ENCODE measurements at places on chromosomes 3 and 15.

DNA sequence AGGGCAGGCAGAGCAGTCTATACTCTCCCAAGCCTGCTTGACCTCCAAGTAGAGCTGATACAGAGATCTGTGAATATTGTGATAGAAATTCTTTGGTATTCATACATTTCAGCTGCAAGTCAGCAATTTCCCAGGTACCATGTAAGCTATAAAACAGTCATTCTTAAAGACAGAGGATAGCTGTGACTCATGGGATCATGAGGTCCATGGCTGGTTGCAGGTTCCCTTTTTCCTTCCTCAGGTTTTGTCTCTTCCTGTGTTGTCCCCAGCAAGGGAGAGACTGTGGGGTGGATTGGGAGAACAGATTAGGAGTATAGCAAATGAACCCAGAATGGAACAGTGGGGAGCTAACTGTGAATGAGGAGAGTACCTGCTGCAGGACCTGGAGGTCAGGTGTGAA is 5.4 kb upstream of the P4HTM start:
- DNase-seq = no peak

GRCh38 chr3:197003461-197004385 is 25.9 kb downstream of the MELTF start:
- peak; percentile 15 for DNase-seq

- DNase-seq = no peak
Observed at GRCh38 chr3:39428745-39429201, 22.3 kb downstream of the RPSA start.

DNA sequence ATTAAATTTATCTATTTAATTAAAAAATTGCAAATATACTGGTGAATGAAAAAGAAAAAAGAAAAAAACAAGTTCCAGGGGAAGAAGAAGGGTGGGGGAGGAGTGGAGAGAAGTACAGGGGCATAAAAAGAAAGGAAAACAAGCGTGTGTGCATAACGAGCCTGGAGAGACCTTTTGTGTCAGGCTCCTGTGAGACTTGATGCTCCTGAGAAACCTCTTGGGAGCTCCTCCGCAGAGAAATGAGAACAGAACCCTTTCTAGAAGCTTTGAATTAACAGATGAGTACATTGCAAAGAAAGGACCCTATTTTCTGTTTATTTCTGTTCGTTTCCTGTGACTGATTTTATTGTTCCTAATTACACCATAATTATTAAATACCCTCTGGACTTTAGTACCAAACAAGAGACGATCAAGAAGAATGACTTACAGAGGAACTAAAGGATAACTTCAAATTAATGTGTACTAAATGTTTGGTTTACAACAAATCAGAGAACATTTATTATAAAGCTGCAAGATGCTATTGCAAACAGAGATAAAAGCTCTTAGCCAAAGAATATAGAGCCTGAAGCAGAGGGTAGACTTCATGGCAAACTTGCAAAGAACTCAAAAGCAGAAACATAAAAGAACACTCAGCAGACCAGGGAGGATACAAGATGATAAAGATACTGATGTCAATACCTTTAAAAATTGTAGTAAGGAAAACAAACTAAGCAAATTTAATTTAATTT is 74.7 kb downstream of the DPPA2 start:
- DNase-seq = no peak

DNA sequence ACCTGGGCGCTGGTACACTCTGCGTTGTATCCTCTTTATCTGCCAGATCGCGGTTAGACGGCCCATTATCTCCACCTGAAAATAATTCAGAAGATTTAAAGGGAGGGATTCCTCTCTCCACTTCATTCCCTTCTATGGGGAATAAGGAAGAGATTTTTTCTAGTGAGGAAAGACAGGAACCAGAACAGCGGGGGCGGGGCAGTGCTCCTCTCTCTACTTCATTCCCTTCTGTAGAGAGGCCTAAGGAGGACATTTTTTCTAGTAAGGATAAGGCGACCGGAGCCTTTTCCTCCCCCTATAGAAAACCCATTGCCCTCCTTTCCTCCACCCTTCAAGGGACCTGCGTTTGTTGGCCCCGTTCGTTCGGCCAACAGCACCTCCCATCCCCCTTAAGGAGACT is 8.3 kb upstream of the LIPH start:
- DNase-seq = no peak

DNA sequence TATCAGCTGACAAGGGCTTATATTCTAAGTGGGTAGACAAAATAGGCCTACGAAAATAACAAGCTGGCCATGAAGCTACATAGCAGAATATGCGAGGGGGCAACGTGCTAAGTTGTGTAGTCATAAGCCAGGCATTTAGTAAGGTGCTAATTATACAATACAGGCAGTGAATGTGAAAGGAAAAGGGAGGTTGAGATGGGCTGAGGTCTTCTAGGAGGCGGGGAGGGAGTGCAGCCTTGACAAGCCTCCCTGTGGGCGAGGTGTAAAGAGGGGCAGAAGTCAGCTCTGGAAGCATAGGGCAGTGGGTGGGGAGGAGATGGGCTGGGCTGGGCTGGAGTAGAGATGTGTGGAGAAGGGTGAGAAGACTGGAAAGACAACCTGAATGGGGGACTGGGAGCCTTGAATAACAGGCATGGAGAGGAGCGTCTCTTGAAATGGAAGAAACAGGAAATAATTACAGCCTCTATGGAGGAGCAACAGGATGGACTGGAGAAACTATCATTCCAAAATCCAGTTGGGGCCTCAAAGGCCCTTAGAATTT is 1.2 kb downstream of the TIGIT start:
- DNase-seq = no peak

- no peak for DNase-seq
Observed at GRCh38 chr15:81222007-81222406, 25.3 kb downstream of the IL16 start.

DNA sequence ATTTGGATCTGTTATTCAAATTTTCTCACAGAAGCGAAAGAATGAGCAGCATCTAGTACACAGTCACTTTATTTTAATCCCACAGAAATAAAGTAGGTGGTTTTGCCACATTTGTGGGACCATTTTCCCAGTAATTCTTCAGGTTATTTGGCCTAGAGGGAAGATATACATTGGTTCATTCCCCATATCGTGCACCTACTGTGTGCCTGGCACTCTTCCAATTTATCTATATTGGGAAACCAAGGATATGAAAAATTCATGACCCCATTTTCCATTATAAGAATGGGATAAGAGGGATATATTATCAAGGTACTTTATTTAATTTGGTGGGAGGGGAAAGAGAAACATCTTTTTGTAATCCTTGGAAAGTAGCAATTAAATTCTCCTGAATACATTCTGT is 35.1 kb downstream of the TRIP4 start:
- no peak for DNase-seq

- DNase-seq = no peak
Observed at GRCh38 chr15:33150431-33150941, 44.0 kb downstream of the FMN1 start.

DNA sequence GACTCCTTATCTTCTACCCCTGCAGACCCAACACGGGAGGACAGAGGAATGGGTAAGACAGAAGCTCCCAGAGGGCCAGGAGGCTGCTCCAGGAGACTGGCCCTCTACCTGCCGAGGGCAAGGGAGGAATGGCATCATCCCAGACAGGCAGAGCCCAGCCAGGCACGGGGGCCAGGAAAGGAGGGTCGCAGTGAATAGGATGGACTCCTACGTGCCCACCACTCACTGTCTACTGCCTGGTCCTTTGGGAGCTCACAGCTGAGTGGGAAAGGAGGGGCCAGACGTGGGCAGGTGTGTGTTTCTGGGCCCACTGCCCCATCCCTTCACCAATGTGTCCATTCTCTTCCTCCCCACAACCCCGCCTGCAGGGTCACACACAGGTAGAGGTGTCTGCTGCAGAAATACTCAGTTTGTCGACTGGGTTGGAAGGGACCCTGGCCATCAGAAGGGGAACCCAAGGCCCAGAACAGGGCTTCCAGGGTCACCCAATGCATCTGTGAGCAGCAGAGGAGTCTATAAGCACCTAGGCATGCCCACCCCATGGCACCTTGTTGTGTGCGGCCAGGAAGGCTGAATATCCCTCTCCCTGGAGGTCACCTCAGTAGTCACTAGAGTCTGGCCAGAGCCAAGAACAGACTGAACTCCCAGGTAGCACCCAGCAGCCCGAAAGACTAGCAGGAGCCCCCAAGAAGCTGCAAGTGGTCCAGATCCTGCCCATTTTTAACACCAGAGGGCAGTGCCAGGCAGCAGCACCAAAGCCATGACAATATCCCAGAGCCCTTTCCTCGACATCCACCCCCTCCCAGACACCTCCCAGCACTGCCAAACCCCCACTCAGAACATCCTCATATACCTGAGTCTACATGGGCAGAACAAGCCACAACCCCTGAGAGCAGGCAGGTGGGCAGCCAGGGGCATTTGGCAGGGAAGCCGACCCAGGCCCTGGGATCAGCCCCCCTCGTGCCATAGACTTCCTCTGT is 24.0 kb downstream of the TKT start:
- no peak for DNase-seq

- no peak for DNase-seq
Observed at GRCh38 chr15:45414215-45414885, 36.0 kb upstream of the GATM start.

DNA sequence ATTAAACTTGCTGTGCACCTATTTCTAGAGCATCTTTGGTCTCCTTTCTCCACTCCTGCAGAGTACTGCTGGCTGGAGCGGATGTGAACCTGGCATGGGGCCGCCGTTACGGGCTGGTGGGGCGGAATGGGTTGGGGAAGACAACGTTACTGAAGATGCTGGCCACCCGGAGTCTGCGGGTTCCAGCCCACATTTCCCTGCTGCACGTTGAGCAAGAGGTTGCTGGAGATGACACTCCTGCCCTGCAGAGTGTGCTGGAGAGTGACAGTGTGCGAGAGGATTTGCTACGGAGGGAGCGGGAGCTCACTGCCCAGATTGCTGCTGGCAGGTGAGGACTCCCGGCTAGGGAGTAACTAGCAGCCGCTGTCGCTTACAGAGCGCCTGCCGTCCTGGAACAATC is 2.1 kb downstream of the ABCF3 start:
- no peak for DNase-seq

GRCh38 chr3:51974963-51975851 is at the start of gene ABHD14A:
Gene ABHD14A, plus strand, starts transcription at chr3:51975064. Its CDS starts 72 bp downstream, at chr3:51975136.
- peak; percentile 64 for DNase-seq

DNA sequence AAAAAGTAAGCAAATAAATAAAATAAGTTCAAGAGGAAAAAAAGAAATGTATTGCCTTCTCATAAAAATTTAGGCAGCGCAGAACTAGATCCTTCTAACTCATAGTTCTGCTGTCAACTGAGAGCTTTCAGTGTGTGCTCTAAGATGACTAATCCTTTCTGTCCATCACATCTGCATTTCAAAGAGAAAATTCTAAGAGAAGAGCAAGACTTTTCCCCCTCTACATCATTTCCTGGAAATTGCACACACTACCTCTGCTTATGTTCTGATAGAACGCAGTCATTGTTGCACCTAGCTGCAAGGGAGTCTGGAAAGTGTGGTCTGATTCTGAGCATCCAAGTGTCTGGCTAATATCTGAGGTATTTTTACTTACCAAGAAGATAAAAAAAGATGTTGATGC is 39.6 kb upstream of the SLCO3A1 start:
- DNase-seq = no peak

DNA sequence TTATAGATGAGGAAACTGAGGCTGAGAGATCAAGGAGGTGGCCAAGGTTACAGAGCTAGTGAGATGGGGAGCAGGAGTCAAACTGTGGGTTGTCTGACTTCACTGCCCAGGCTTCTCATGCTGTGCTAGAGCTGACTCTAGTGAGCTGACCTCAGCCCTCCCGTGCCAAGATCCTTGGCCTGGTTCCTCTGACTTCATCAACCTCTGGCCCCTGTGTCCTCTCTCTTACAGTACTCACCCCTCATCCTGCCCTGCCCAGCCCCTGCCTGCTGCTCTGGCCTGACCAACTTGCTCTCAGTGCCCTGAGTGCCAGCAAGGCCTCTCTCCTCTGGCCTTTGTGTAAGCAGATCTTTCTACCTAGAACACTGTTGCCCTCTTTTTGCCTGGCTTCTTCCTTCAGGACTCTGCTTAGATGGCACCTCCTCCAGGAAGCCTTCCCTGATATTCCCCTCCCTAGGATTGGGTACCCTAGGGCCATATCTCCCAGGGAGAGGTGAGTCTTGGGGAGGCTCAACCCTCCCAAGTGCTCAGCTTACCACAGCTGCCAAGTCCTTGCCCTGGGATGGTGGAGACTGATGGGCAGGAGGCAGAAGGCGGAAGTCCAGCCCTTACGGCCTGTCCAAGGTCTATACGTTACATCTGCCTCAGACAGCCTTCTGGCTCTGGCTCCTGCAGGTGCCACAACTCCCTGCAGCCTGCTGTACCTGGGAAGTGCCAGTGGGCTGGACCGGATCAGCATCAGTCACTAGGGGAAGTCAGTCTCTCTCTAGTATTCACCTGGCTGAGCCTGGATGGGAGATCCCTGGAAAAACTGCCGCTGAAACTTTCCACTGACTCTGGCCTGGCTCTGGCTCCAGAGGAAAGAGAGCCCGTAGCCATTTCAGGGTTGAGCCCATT is 36.3 kb upstream of the FAM107A start:
- no peak for DNase-seq

GRCh38 chr3:27311400-27311799 is 57.8 kb downstream of the NEK10 start:
- DNase-seq = peak; percentile 95

GRCh38 chr3:178152988-178153387 is 383.2 kb upstream of the KCNMB2 start:
- DNase-seq = no peak

- no peak for DNase-seq
Observed at GRCh38 chr15:77846360-77846759, 213.6 kb upstream of the LINGO1 start.

- DNase-seq = no peak
Observed at GRCh38 chr15:22253676-22254408, 173.5 kb downstream of the OR4M2 start.

GRCh38 chr3:144409319-144409718 is 437.7 kb downstream of the DIPK2A start:
- DNase-seq = no peak

DNA sequence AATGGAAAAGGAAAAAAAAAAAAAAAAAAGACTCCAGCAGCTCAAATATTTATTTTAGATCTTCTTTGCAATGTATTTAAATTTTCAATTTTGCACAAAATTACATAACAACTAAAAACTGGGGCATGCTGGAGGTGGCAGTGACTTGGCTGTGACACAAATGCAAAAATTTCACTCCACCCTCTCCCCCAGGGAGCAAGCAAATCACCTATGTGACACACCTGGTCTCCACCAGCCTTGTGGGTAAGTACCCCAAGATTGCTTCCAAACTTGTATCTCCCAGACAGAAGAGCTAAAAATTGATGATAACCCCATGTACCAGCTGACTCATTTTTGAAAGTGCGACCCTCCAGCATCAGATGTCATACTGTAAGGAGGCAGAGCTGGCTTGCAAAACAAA is 32.0 kb downstream of the UBE3A start:
- DNase-seq = no peak

- no peak for DNase-seq
Observed at GRCh38 chr3:80696280-80696679, 928.5 kb upstream of the ROBO1 start.
